ENCODE measurements at places on chromosomes 6 and 20. TPM values are rescaled to one million over a fixed set of nuclear protein-coding genes. Genes with fewer than 3 reads are reported as not detected.

GRCh38 chr6:76120302-76120701 is 47.8 kb upstream of the IMPG1 start:
- no peak for DNase-seq

- no peak for DNase-seq
Observed at GRCh38 chr20:9958693-9959092, 76.1 kb upstream of the ANKEF1 start.

FOXP4 gene
- total RNA-seq: not detected

- no peak for DNase-seq
Observed at GRCh38 chr20:5974531-5974930, 24.1 kb downstream of the MCM8 start.

All from MG63 (cell line).